ENCODE measurements at places on chromosomes 3 and 15. TPM values are rescaled to one million over a fixed set of nuclear protein-coding genes. Genes with fewer than 3 reads are reported as not detected.

The MST1R gene
- total RNA-seq: 0.14 TPM

The PATL2 gene
- total RNA-seq: 0.43 TPM

The CNTN4 gene
- total RNA-seq: 2.9 TPM

The PSTPIP1 gene
- not detected for total RNA-seq

The CD86 gene
- total RNA-seq: not detected

The TPRG1 gene
- 0.43 TPM for total RNA-seq

The CD96 gene
- total RNA-seq: 0.09 TPM

The P2RY13 gene
- not detected for total RNA-seq

The CCR3 gene
- total RNA-seq: not detected

The TICRR gene
- total RNA-seq: 0.28 TPM

The EHHADH gene
- total RNA-seq: 3.4 TPM

The DPPA2 gene
- not detected for total RNA-seq

The KY gene
- total RNA-seq: 0.28 TPM

The CFAP161 gene
- not detected for total RNA-seq

The TRIM42 gene
- total RNA-seq: not detected

The PAQR5 gene
- 9.6 TPM for total RNA-seq

The ATG3 gene
- 72.5 TPM for total RNA-seq

The RASA2 gene
- total RNA-seq: 7.4 TPM

The PARP15 gene
- total RNA-seq: 0.14 TPM
